Activated CD8-positive, alpha-beta T cell treated with anti-CD3 and anti-CD28 coated beads for 36 hours (primary cell): ENCODE measurements at places on chromosomes 6 and 20. TPM values are rescaled to one million over a fixed set of nuclear protein-coding genes. Genes with fewer than 3 reads are reported as not detected.

GRCh38 chr6:121940728-121941127 is 458.7 kb upstream of the HSF2 start:
- H3K27me3 ChIP-seq = no peaks in the 10 kb centered on the region
- DNase-seq = no peak
- H3K27ac ChIP-seq = no peak overlapping the region
- H3K4me1 ChIP-seq = no peaks in the 10 kb centered on the region

- no peaks in the 10 kb centered on the region for H3K4me1 ChIP-seq
- H3K27ac ChIP-seq = no peak overlapping the region
- no peaks in the 10 kb centered on the region for H3K27me3 ChIP-seq
- DNase-seq = no peak
- H3K4me3 ChIP-seq = no peak overlapping the region
Observed at GRCh38 chr6:14681699-14682487, 564.0 kb upstream of the JARID2 start.

PREX1 gene
- total RNA-seq = 79.7 TPM

ERVFRD-1 gene
- not detected for total RNA-seq
